ENCODE measurements at places on chromosomes 3 and 15.

- no peak for DNase-seq
These were observed 522.2 kb downstream of the SOX2 start for GRCh38 chr3:182233957-182234356.

DNA sequence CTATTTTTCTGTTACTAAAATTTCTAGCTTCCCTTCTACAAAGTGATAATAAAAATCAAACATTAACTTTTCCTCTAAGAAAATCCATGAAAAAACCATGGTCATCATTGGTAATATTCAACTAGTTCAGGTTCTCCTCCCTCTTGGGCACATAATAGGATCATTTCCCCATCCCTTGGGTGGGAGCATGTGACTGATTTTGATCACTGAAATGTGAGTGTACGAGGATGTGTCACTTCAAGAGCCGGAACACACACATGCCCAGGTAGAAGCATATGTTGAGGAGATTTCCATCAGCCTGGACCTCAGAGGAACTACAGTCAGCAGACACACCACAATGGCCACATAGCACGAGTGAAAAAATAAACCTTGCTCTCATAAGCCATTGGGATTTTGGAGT, 36.1 kb downstream of the AP3S2 start:
- DNase-seq, result no peak

GRCh38 chr3:47664519-47664918, 85.9 kb upstream of the CSPG5 start:
- no peak for DNase-seq

DNA sequence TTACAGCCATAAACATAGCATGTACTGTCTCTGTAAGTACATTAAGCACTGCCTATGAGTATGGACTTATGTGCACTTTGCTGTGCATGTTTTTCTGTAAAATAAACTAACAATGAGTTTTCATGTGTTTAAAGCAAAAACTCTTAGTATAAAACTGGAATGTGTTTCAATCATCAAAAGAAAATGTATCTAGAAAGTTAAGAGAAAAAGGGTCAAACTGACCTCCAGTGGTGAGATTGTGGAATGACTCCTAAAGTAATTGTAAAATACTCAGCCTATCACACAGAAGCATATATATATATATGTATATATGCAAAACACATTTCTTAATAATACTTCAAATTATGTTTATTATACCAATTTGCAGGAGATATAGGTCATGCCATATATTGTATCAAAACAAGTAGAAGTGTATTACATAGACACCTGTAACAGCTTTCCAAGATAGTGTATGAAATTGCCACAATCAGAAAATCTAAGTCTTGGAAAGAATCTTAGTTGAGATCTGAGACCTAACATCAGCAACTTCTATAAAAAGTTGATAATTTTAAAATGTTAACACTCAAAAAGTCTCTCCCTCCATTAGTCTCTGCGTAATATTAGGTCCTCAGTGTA, 199.6 kb downstream of the FMN1 start:
- DNase-seq, result no peak

DNA sequence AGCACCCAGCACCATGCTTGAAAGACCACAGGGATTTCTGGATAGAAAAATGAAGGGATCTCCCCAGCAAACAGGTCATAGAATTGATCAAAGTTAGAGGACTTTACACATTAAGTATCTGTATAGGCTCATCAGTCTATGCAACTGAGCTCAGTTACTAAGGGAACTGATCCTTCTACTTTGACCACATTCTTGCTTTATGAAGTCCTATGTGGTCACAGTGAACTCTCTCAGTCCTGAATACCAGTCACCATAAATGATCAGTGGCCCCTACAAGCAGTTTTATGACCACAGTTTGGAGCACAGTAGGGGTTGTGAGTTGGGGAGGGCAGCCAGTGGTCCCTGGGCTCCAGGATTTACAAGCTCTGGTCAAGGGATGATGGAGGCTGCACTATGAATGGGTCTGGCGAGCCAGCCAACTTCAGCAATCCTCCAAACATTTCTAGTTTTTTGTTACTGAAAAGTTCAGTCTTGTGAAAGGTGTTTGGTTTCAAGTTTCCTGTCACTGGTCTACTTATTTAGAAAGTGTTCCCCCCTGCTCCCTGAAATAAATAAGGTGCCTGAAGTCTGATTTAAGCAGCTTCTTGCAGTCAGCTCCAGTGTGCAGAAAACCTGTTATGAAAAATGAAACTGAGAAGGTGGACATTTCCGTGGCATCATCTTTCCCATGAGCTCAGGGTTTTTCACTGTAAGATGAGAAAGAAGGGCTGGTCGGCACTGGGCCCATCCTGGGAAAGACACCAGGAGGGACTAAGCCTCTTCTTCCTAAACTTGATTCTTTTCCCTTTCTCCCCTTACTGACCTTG, 75.5 kb downstream of the DAPK2 start:
- no peak for DNase-seq

DNA sequence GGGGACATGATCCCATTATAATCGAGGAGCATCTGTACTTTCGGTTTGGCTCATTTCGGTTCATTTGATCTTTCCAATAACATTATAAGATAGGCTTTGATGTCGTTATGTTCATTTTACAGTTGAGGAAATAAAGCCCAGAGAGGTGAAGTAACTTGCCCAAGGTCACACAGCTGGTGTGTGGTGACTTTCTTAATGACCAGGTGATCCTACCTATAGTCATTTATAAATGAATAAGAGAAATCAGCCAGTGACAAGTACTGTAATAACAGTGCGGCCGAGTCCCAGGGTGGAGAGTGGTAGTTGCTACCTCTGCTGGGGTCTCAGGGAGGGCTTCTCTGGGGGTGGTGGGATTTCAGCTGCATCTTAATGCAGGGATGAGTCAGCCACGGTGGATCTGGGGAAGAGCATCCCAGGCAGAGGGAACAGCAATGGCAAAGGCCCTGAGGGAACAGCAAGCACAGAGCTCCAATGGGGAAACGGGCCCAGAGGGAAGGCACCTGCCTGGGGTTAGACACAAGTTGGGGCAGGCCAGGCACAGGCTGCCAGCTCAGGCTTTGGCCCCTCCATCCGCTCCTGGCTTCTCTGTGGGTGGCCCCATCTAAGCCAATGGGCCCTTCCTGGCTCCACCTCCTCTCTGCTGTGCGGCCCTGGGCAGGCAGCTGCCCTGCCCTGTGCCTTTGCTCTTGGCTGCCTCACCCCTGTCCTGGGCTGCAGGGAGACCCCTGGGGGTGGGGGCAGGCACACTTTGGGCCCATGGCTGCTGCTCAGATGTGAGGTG, 1.1 kb upstream of the FBLN2 start:
- DNase-seq, result no peak

DNA sequence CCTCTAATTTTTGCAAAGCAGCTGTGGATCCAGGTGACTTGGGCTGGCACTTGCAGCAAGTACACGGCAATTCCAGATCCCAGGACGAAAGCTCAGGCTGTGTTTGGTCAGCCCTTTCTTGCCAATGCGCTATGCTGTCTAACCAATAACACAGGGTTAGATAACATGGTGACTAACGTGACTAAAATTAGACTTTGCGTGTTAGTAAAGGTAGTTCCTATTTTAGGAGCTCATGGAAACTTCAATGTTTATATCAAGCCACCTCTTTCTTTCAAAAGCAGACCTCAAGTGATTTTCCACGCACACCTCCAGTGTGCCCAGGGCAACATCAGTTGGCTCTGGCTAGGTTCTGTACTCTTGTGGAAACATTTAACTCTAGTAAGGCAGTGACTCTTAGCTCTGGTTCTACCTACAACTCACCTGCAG, 32.5 kb downstream of the CDCP1 start:
- no peak for DNase-seq

- DNase-seq, result no peak
These were observed 553.1 kb upstream of the CBLB start for GRCh38 chr3:106421909-106422308.

DNA sequence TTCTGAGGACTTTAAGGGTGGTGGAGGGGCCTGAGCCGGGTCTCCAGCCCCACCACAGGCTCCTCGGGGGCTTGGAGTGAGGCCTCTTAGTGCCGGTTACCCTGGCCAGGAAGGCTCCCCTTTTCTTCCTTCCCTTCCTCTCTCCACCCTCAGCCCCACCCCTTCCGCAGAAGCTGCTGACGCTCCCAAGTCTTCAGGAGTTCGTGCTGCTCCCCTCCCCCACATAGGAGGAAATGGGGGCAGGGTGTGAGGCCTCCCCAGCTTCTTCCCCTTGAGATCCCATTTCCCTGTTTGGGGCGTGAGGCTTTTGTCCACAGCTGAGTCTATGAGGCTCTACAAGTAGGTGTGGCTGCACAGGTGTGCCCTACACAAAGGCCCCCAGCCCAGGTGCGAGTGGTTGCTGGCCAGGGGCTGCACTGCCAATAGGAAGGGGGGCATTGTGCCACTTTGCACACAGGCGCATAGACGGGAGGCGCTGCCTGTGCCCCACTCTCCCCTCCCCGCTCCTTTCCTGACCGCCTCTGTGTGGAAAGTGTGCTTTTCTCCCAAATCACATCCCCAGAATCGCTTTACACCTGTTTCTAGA, 915 bp upstream of the CALML4 start:
- DNase-seq, result no peak

- no peak for DNase-seq
These were observed 181.4 kb downstream of the CACNA2D3 start for GRCh38 chr3:54303517-54304375.

DNA sequence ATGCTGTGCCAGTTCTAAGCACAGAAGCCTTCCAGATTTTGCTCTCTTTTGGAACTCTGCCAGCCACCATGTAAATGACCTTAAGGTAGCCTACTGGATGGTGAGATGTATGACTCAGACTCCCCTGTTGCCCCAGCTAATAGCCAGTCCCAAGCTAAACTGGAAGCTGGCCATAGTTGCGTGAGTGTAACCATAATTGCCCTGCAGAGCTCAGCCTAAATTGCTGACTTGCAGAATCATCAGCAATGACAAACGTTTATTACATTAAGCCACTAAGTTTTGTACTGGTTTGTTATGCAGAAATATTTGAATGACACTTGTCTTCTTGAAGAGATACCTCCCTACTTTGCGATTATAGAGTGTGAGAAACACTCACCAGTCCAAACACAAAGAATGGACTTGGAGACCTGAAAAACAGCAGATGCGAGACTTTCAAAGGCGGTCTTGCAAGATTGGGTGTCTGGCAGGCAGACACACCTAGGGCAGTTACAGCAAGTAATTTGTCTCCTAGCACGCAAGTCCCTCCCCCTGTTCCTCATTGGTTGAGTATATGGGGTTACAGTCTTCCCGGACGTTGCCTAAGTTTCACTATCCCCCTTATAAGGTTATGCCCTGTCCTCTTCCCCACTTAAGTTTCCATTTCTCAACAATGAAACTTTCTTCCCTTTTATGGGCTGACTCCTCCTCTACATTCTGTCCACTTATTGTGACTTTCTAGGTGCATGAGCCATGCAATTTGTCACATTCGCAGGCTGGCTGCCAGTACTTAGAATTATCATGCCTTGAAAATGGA, 83.6 kb upstream of the XCR1 start:
- no peak for DNase-seq

GRCh38 chr3:76872999-76873398, 166.9 kb upstream of the ROBO2 start:
- no peak for DNase-seq

GRCh38 chr3:151265166-151265565, 13.2 kb downstream of the P2RY14 start:
- DNase-seq, result no peak
